ENCODE measurements at places on chromosomes 4 and X.

DNA sequence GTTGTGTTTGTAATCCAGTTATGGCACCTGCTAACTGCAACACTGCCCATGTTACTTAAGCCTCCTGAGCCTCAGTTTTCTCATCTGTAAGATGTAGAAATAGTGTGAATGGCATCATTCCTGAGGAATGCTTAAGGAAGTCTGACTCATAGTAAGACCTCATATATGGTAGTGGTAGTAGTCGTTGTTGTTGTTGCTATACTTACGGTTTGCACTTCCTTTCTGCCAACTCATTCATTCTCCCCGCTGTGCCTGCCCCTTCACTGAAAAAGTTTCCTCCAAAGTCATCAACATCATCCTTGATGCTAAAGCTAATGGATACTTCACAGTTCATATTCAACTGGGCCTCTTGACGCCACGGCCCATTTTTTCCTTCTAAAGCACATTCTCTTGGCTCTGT, 54.2 kb upstream of the SPANXN3 start:
- DNase-seq = no peak

GRCh38 chr4:86100539-86101215, 259.2 kb downstream of the MAPK10 start:
- no peak for DNase-seq

GRCh38 chrX:102697494-102697893, 14.8 kb upstream of the GPRASP2 start:
- DNase-seq = peak; percentile 60

GRCh38 chrX:135944486-135944885, 29.3 kb downstream of the MMGT1 start:
- DNase-seq = no peak

DNA sequence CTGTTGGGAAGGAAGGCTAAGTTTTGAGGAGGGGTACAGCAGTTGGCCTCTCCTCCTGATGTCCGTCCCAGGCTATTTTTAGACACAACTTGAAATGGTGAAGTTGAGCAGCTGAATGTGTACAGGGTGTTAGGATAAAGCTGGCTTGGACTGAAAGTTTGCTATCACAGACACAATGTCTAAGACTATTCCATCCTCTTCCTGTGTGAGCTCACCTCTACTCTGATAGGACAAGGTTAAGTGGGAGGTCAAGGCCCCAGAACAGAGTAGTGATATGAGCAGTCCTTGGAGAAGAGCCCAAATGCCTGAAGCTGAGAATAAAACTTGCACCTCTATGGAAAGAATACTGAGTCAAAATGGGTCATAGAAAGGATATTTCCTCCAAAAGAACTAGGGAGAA, 4.1 kb downstream of the ATP1B4 start:
- DNase-seq = no peak

GRCh38 chrX:84168095-84168494, 19.9 kb downstream of the RPS6KA6 start:
- DNase-seq = peak; percentile 49

- peak; percentile 51 for DNase-seq
Observed at GRCh38 chrX:119158226-119158625, 30.6 kb upstream of the KIAA1210 start.

Data from fibroblast of upper back skin (primary cell).